Pons (tissue), 1 donor: ENCODE measurements at places on chromosomes 2 and 18.

GRCh38 chr2:60070196-60070595, 483.3 kb downstream of the BCL11A start:
- DNase-seq = no peak

DNA sequence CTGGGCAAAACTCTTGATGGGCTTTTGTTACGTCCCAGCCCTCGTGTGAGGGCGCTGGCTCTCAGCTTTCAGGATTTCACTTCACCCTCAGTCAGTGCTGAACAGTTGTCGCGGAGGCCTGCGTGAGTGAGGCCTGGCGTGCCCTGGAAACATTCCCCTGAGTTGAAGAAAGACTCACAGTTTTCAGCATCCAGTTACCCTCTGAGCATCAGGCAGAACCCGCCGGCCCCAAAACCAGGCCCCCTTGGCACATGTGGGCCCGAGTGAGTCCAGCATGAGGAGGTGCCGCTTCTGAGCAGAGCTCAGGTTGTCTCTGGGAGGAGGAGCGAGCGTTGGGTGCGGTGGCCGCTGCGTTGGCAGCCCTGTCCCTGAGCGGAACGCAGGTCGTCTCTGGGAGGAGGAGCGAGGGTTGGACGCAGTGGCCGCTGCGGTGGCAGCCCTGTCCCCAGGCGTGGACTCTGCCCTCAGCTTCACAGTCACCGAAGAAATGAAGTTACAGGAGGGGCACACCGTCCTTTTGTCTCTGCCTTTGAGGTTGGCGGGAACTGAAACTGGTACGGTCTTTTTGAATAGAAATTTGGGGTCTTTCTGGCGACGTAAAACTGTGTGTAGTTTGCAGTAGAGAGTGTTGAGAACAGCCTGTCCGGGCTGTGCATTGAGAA, at the start of gene NEU4:
NEU4 (plus strand) TSS at position 473 of the 662 bp plus-strand sequence. CDS start 5,292 bp downstream, outside the sequence.
- no peak for DNase-seq

- DNase-seq = no peak
Measured at GRCh38 chr2:11695576-11695975, 25.6 kb upstream of the NTSR2 start.

GRCh38 chr2:240128608-240129145, 7.4 kb downstream of the COPS9 start:
- DNase-seq = no peak

- no peak for DNase-seq
Measured at GRCh38 chr18:5457462-5457957, 86.3 kb downstream of the EPB41L3 start.

DNA sequence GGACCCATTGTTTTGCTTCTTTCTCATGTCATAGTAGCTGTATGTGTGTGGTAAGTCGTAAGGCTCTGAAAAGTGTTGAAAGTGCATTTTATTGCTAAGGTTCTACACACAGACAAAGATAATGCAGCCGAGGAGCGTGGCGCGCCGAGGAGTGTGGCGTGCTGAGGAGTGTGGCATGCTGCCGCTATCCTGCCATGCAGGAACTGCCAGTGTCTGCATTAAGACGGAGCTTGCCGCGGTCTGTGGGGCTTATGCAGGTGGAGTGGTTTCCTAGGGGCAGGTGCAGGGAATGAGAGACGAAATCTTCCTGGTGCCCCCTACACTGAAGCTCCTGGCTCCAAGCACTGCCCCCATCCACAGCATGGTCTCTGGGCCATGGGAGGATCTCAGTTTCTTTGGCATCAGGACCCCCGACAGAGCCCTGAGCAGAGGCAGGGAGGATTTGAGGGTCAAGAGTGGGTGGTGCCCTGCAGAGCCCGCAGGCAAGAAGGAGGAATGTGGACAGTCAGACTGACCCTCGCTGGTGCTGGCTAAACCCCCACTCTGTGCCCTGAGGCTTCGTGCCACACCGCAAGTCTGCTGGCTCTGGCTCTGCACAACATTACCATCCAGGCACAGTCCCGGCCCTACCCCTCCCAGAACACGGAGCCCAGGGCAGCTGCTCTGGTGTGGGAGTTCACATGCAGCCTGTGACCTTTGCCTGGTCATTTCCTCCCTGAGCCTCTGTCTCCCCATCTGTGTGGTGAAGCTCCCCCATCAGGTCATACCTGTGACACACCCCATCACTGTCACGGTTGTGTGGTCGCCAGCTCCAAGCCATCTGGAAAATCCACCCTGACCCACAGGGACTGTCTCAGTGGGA, 3.2 kb downstream of the SNED1 start:
- no peak for DNase-seq

GRCh38 chr18:4125627-4126230, 329.4 kb downstream of the DLGAP1 start:
- DNase-seq = no peak

DNA sequence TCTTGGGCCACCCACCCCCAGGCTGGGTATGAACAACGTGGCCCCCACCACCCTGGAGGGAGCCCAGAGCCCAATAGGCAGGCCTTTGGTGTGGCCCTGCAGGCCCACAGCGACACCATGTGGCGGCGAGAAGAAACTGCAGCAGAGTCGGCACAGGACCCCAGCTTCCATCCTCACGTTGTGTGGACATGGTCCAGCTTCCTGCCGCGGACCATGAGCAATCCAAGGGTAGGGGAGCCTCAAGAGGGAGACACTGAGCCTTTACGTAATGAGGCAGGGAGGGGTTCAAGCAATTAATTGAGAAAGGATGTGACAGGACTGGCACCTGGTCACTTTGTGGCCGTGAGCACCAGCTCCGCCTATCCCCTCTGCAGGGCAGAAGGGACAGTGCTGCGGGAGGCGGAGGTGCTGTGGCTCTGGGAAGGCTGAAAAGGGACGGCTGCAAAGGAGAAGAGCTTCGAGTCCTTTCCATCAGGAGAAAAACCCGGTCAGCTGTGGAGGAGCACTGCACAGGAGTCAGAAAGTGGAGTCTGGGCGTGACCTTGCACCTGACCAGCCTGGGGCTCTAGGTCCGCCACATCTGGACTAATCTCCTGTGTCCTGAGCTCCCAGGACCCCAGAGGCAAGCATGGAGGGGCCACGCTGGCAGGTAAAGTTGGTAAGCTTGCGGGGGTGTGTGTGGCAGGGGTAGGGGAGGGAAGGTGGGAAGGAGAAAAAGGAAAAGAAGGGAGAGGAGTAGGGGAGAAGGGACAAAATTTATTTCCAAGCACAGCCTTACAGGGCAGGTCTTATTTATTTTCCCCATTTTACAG, 44.9 kb downstream of the TMEM37 start:
- DNase-seq = peak; percentile 35

GRCh38 chr18:76306685-76307292, 188.3 kb downstream of the ZNF516 start:
- DNase-seq = no peak

- peak; percentile 60 for DNase-seq
Measured at GRCh38 chr18:4068552-4069158, 386.5 kb downstream of the DLGAP1 start.

- peak; percentile 52 for DNase-seq
Measured at GRCh38 chr2:144596073-144596871, 76.4 kb upstream of the ZEB2 start.

GRCh38 chr2:191321861-191322662, 76.9 kb downstream of the MYO1B start:
- DNase-seq = peak; percentile 73

DNA sequence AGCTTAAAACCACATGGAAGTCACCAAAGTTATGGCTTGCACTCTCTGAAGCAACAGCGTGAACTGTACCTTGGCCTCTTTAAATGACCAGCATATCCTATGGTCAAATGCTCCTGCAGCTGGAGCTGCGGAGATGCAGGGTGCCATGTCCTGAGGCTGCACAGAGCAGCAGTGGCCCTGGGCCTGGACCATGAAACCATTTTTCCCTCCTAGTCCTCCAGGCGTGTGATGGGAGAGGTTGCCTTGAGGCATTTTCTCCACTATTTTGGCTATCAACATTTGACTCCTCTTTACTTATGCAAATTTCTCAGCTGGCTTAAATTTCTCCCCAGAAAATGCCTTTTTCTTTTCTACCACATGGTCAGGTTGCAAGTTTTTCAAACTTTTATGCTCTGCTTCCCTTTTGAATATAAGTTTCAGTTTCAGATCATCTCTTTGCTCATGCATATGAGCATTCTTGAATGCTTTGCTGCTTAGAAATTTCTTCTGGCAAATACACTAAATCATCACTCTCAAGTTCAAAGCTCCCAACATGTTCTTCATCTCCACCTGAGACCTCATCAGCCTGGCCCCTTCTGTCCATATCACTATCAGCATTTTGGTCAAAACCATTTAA, 82.9 kb upstream of the TMEFF2 start:
- DNase-seq = no peak

DNA sequence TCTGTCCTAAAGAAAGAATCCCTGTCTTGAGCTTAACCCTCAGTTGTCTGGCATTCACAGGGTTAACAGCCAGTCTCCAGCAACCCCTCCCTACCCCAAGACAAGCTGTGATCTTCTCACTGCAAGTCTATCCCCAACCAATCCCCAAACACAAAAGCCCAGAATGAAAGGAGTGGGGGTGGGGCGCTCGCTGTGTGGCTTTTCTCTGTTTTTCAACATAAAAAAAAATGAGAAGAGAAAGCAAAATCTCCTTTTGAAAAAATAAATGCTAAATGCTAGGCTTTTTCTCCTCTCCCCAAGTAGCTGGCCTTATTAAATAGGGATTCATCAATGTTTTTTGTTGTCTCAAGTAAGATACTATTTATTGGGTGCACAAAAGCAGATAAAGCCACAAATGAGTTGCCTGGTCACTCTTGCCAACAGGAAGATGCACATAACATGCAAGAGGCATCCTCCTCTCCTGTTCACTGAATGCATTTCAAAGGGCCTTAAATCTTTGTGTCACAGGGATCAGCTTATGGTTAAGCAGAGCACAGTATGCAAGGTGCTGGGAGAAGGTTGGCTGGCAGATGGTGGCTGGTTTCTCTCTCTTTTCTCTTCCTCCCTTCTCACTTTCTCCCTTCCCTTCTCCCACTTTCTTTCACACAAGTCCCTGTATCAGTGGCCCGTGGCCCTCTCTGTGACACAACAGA, 225.6 kb downstream of the CMPK2 start:
- DNase-seq = no peak

DNA sequence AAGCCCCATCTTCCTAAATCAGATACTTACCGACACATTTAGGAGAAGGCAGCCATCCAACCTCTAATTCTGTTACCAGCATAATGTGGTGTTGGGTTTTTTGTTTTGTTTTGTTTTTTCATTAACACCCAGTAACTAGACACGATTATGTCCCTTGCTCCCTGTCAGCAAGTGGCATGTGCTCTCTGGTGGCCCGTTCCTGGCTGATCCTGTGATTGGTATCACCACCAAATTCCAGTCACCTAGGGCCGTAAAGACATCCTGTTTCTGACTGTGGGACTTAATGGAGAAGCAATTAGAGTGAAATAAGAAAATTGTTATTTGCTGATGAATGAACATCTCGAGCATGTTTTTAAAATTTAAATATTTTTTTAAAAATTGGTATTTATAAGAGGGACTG, 5.9 kb upstream of the DLX1 start:
- DNase-seq = no peak

- DNase-seq = peak; percentile 66
Measured at GRCh38 chr2:78979380-78980151, 45.9 kb upstream of the REG3G start.

GRCh38 chr2:177239932-177240630, 24.4 kb downstream of the NFE2L2 start:
- DNase-seq = peak; percentile 97
